ENCODE measurements at places on chromosomes 7 and 10.

- no peak for DNase-seq
Observed at GRCh38 chr7:117323305-117323850, 520 bp upstream of the WNT2 start.

DNA sequence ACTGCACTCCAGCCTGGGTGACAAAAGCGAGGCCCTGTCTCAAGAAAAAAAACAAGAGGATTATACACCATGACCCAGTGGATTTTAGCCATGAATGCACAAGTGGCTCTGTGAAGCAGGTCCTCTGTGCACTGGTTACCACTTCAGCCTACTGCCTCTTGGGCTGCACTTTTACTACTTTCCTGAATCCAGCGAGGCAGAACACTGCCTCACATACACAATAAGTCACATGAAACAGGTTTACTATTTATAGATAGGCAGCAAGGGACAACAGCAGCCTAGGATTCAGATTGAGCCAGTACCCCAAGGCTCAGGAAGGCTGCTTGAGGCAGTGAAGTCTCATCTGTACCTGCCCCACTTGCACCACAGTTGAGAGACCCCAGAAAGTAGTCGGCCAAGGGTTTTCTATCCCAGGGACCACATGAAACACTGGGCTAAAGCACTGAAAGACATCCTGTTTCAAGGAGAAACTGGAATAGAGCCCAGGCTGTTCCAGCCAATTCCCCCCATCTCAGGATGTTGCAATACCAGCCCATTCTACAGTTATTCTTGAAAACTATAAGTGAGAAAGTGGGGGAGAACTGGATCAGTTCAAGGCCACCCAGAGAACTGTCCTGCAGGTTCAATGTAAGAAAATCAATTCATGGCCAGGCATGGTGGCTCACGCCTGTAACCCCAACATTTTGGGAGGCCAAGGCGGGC lies 10.3 kb upstream of the OGDH start:
- no peak for DNase-seq

DNA sequence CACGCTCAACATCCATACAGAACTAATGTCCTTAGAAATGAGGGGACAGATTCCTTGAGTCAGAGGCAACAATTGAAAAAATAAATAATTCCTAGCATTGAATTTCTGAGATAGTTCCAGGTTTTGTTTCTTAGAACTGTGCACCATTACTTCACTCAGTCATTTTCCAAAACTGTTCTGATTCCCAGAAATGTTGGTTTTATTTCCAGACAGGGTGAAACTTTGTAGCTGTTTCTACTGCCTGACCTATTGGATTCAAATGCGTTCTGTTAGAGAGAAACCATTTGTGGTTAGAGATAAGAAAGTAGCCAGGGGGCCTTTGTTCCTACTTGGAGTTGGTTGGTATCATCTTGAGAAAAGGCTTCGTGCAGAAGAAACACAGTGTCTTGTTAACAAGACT lies 8.1 kb upstream of the DEPP1 start:
- DNase-seq = no peak

DNA sequence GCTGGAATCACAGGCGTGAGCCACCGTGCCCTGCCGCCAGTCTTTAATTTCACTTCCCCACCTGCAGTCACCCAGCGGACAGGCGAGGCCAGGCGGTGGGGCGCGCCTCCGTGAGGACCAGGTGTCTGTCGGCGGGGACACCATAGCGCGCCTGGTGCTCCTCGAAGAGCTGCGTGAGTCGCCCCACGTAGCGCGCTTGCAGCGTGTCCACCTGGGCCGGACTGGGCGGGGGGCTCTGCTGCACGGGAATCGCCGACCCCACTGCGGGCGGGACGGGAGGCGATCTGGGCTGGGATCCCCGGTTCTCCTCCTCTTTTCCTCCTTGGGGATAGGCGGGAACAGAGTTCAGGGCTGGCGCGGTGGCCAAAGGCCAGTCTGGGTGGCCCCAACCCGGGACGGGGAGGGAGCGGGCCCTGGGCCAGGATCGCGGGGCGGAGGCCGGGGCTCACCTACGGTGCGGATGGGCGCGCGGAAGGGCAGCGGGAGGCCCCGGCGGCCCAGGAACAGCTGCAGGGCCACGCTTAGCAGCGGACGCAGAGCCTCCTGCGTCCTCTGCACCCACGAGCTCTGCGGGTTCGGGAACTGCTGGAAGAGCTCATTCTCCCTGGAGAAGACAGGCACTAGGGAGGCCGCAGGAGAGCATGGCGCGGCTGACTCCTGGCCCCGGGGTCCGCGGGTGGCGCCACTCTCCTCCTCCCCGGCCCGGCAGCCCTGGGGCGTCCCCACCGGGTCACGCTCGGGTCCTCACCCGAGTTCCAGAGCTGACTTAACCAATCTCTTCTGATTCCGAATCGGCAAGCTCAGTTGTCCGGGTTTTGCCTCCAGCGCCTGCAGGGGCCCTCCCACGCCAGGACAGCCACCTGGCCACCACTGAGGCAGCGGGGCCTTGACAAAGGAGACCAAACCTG lies 1.1 kb upstream of the MOGAT3 start:
- no peak for DNase-seq

DNA sequence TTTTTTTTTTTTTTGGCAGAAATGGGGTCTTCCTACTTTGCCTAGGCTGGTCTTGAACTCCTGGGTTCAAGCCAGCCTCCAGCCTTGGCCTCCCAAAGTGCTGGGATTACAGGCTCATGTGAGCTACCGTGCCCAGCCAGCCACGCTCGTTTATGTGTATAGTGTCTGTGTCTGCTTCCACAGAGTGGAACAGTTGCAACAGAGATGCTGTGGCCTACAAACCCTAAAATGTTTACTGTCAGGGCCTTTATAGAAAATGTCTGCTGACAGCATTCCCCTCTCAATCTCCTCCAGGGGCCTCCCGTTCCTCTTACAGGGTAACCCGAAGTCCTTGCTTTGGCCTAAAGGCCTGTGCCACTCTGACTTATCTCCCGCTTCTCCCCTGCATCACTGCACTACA lies 87.6 kb upstream of the LEP start:
- DNase-seq = no peak

DNA sequence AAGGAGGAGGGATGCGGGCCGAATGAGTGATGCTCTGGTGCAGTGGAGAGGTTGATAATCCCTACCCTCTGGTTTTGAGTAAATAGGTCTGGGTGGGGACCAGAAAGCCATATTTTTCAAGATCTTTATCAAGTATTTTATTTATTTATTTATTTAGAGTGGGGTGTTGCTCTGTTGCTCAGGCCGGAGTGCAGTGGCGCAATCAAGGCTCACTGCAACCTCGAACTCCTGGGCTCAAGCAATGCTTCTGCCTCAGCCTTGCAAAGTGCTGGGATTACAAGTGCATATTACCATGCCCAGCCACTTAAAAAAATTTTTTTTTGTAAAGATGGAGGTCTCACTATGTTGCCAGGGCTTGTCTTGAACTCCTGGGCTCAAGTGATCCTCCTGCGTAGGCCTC lies 21.6 kb downstream of the SVIL start:
- DNase-seq = no peak

DNA sequence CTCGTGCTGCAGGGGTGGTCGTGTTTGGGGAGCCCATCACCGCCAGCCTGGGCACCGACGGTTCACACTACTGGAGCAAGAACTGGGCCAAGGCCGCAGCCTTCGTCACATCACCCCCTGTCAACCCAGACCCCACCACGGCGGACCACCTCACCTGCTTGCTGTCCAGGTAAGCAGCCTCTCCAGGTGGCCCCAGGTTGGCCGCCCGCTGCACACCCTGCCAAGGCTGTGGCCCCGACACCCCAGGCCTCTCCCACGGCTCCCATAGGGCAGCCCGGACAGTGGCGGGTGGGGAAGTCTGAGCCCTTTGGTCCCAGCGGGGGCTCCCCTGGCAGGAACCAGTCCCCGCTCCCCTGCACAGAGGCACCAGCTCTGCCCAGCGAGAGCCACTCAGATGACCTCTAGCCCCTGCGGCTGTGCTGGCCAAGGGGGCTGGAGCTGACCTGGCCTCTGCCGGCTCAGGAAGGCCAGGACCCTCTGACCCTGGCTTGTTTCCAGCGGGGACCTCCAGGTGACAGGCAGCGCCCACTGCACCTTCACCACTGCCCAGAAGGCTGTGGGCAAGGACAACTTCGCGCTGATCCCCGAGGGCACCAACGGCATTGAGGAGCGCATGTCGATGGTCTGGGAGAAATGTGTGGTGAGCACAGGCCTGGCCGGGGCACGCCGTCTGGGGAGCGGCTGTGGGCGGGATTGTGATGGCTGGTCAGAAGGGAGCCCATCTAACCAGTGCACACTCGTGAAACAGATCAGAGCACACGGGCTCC lies 13.8 kb downstream of the DPYSL4 start:
- DNase-seq = no peak

DNA sequence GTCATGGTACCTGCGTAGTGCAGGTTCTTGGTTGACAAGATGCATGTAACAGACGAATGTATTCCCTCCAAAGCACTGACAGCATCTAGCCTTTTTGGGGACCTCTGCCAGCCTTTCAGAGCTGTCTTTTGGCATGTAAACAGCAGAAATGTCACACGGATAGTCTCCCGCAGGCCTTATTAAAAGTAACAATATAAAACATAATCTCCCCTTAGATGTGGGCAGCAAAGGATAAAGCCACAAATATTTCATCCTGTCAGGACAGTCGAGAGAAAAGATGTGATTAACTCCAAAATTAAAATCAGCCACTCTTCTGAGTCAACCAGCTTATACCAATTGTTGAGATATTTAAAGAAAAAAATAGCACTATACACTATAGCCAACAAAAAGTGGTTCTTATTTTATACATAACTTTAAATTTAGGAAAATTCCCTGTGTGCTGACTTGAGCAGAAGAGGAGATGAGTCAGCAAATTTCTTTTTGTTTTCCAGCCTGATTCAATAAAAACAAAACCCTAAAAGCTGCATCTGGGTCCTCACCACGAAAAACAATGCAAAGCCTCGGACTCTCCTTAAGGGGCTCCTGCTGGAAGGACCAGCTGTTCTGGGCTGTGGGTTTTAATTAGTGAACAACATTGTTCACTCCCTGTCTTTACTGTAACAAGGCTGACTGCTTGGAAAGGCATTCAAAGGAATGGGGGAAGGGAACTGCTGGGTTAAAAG lies 240.2 kb downstream of the ADAM12 start:
- DNase-seq = no peak

DNA sequence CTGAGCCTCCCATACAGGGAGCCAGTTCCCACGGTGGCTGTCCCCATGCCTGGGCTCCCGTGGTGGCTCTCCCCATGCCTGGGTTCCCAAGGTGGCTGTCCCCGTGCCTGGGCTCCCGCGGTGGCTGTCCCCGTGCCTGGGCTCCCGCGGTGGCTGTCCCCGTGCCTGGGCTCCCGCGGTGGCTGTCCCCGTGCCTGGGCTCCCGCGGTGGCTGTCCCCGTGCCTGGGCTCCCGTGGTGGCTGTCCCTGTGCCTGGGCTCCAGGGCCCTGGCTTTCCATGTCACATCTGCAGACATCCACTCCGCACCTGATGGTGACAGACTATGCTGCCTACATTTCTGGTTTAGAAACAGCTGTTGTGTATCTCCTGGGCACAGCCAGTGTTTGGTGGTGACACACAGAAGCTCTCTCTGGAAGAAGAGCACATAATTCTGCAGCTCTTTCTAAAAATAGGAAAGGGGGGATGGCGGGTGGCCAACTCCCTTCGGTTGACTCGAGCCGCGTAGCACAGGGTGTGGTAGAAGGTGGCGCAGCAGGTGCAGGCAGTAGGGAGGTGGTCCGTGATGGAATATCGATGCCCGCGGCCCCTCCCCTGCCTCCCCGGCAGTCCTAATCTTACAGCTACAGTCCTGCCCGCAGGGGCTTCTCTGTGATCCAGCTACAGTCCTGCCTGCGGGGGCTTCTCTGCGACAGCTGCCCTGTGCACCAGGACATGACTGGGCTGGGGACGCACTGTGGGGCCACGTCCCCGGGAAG lies 251.2 kb downstream of the DNAJB6 start:
- no peak for DNase-seq

- no peak for DNase-seq
Observed at GRCh38 chr10:52400562-52400961, 86.5 kb downstream of the DKK1 start.

GRCh38 chr7:2967253-2967652 lies 76.4 kb downstream of the CARD11 start:
- DNase-seq = peak; percentile 53

GRCh38 chr10:63718006-63718405 lies 196.8 kb downstream of the REEP3 start:
- no peak for DNase-seq

GRCh38 chr10:118276727-118277126 lies 65.4 kb downstream of the FAM204A start:
- DNase-seq = no peak

GRCh38 chr10:96369890-96370583 lies 11.2 kb upstream of the OPALIN start:
- peak; percentile 53 for DNase-seq

DNA sequence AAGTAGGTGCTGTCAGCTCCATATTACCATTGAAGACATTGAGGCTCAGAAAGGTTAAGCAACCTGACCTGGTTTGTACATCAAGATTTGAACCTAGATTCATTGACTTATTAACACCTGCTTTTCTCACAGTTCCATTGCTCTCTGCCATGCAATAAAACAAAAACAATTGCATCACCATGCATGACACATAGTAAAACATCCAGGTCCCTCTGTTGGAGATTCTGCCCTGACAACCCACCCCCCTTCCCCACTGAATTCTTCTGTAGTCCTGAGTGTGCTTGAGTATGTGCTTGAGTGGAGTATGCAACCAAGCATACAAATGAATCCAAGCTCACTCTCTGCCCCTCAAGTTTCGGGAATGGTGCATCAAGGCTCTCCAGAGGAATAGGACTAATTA lies 6.0 kb upstream of the LMBR1 start:
- DNase-seq = no peak

- peak; percentile 37 for DNase-seq
Observed at GRCh38 chr10:131697476-131698128, 203.2 kb upstream of the PPP2R2D start.

DNA sequence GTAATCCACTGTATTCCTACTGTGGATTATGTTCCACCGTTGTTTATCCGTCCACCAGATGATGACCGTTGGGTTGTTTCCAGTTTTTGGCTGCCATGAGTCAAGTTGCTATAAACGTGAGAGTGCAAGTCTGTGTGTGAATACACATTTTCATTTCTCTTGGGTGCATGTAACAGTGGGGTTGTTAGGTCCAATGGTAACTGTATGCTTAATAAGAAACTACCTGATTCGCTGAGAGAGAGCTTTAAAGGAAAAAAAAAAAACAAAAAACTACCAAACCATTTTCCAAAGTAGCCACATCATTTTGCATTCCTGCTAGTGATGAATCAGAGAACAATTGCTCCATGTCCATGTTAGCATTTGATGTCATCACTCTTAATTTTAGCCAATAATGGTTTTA lies 15.9 kb downstream of the UBN2 start:
- DNase-seq = no peak

GRCh38 chr7:3156508-3156907 lies 112.8 kb upstream of the CARD11 start:
- no peak for DNase-seq

DNA sequence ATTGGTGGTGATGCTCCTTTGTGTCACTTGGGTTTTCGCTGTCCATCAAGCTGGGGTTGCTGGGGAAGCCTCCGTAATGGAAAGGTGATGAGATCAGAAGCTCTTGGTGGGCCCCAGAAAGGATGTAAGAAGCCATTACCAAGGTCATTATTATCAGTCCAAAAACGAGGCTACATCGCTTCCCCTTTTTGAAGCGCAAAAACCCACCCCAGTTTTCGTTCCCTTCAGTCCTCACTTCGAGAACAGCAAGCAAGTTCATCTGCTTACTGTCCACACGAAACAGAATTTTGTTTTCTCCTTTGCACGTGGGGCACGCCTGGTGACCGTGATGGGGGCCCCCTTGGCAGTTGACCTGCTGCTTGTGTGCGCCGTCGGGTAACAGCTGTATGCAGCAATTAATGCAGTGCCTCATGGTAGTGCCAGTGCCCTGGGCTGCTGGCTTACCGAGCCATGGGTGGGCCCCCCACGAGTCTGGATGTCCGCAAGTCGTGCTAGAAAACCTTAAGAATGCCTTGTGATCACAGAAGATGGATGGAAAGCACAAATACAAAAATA lies 47.5 kb downstream of the CHST15 start:
- no peak for DNase-seq
